ENCODE measurements at places on chromosomes 16 and 17.
A peak's percentile ranks its signal among the peaks of the same experiment; 100 is the strongest.

DNA sequence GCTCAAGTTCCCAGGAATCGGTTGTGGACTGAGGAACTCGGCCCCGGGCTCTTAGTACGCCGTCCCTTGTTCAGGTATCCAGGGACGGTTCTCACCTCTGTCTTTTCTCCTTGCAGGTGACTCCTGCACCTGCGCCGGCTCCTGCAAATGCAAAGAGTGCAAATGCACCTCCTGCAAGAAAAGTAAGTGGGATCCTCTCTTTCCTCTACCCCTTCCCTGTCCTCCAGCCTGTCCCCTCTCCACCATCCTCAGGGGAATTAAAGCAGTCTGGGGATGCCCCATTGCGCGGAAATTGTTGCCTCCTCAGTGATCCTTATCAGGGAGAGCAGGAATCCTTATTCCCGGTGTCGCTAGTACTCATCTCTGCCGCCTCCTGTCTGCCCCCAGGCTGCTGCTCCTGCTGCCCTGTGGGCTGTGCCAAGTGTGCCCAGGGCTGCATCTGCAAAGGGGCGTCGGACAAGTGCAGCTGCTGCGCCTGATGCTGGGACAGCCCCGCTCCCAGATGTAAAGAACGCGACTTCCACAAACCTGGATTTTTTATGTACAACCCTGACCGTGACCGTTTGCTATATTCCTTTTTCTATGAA lies 585 bp downstream of the MT2A start:
- DNase-seq: no peak

GRCh38 chr16:81650982-81651562 lies 128.0 kb upstream of the PLCG2 start:
- DNase-seq: no peak

DNA sequence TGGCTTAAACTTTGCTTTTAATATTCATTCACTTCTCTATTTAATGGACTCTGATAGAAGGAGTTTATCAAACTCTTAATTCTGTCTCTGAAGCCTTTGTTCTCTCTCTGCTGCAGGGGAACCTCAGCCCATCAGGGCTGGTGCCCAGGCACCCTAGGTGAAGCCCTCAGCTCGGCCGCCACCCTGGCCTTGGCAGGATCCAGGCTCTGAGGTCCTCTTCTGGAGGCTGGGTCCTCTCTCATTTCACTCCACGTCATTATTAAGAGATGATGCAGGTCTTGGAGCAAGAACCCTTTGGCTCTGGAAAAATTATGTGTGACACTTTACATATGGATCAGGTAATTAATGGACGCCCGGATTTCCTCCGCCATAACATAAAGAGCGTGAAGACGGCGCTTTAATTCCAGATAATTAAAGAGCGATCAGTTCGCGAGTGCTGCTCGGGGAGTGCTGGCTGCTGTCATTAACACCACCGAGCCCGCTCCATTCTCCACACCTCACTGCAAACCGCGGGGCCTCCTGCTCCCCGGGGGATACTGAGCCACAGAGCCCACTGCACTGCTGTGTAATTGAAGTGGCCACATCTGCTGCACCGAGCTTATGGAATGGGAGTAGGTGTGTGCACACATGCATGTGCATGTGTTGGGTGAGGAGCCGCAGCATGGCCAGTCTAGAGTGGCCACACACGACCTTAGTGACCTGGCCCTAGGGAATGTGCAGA lies 259.4 kb upstream of the TNRC6C start:
- no peak for DNase-seq

GRCh38 chr17:42673885-42674754 lies 2.7 kb downstream of the PLEKHH3 start:
- peak; percentile 65 for DNase-seq

- no peak for DNase-seq
These were observed 17.9 kb downstream of the SMCR8 start for GRCh38 chr17:18332909-18333489.

DNA sequence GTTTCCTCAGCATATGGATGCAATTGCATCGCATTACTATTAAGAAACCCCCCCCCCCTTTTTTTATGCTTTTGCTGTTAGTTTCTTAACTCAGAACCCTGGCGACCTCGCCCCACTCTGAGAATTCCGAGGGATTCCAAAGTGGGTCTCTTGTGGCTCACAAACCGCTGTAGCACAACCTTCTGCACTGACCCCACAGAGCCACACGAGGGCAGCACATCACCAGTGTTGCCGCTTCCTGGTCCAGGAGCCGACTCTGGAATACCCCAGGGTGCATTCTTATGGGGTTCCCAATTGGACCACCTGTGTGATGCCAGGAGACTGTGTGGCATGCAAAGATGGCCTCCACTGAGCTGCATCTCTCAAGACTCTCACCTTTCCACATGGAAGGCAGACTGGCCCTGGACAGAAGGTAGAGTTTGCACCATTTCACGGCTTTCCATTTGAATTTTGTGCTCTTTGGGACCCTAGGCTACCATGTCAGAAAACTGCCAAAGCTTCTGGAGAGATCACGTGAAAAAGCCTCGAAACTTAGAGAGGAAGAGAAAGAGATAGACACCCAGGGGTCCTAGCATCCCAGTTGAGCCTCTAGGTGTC lies 432.7 kb upstream of the ASIC2 start:
- peak; percentile 42 for DNase-seq

GRCh38 chr16:81928271-81928918 lies 82.9 kb downstream of the SDR42E1 start:
- DNase-seq: no peak

DNA sequence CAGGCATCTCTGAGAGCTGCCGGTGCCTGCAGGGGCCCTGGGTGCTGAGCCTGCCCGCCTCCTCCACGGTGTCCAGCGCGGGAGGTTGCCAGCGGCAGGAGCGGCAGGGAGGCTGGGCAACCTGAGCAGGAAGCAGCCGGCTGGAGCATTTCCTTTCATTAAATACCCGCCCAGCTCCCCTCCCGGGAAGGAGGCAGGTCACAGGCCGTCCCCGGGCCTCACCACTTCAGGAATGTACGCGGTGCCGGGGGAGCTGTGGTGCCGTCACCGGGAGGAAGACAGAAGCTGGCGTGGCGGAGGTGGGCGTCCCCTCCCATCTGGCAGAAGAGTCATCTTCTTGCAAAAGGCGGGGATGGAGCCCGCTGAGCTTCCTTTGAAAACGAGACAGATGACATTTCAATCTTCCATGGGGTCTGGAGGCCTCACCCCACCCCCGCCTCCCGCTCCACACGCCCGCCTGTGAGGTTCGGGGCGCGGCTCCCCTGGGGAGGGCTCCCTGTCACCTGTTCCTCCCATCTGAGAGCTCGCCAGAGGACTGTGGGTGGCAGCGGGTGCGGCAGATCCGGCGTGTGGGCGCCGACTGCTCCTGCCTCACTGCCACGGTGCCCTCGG lies 16.0 kb downstream of the SOX8 start:
- DNase-seq: no peak

GRCh38 chr17:14389681-14390080 lies 88.8 kb downstream of the HS3ST3B1 start:
- no peak for DNase-seq

GRCh38 chr17:77332981-77333685 lies 192.4 kb downstream of the SEC14L1 start:
- DNase-seq: no peak
